ENCODE measurements at places on chromosomes 13 and 19.

DNA sequence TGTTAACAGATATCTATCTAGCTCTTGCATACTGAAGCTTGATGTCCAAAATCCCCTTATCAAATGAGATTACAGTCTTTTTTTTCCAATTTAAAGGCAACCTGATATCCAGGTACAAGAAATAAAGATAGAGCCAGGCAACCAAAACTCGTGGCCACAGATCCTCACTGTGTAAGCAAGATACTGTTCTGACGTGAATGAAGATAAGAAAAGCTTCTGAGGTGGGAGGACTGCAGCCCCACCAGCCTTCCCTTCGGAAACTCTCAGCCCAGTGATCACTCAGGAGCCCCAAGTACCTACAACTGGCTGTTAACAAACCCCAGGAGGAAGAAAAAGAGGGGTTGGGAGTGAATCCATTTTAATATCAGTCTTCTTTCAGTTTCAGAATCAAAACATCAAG is 191.6 kb downstream of the EFNB2 start:
- no peak for DNase-seq

DNA sequence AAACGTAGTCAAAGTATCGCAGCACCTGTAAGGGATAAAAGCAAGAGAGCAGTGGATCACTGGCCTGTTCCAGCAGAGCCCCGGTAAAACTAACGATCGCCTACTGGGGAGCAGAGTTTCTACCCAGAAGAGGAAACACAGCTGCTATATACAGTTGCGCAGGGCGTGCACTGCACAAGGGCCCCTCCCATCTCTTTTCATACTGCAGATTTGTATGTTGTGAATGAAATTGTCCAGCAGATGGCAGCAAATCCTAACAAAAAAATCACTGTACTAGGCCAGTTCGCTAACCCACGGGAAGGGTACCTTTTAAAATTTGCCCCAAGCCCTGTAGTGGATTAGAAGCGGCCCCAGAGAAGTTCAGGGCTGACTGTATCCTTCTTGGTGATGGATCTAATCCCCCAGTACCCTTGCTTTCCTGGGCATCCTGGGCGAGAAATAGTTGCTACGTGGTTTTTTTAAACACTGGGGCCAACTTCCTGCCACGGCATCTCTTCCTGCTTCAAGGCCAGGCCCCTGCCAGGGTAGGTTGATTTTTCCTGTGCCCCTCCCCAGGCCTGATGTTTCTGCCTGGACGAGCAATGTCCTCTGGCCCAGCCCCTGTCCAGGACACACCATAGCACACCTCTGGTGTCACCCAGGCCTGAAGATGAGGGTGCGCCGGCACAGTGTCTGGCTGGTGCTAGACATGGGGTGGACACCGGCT is 127.0 kb downstream of the IER2 start:
- DNase-seq = peak; percentile 10

GRCh38 chr13:25927932-25928331 is 123.9 kb downstream of the SHISA2 start:
- DNase-seq = no peak

GRCh38 chr13:45388664-45389063 is 29.5 kb downstream of the SLC25A30 start:
- no peak for DNase-seq

GRCh38 chr13:43558326-43558725 is 228.4 kb downstream of the ENOX1 start:
- DNase-seq = no peak

GRCh38 chr13:109152941-109153340 is 523.5 kb downstream of the MYO16 start:
- no peak for DNase-seq

DNA sequence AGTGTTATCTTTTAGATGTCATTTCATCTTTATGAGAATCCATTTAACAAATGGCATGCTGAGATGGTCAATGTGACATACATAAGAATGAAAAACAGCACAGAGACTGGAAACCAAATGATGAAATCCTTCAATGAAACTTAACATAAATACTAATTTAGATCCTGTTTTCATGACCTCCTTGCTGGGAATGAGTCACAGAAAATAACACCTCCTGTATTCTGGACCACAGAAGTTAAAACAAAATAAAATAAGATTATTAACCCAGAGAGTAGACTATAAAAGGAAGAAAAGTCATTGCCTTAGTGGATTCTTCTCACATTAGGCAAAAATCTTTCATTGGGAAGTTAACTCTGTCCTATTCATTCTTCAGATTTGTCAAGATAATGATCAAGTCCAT is 1.6 kb downstream of the DIAPH3 start:
- DNase-seq = no peak

GRCh38 chr13:27283906-27284493 is 13.4 kb downstream of the RASL11A start:
- DNase-seq = peak; percentile 46

DNA sequence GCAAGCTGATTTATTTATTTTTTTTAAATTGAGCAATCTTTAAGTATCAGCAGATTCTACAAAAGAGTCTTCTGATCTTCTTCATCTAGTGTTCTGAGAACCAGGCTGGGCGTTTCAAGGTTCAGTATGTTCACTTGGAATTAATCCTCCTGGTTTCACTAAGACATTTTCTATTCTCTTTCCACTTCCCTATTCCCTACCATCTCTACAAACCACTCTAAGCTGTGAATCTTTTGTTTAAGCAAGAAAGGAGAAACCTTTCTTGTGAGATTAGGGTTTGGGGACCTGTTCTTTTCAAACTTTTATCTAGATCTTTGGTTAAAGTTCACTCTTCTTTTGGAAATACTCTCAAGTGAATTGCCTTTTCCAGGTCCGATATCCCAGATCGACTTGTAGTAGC is 59.3 kb downstream of the URI1 start:
- DNase-seq = no peak

DNA sequence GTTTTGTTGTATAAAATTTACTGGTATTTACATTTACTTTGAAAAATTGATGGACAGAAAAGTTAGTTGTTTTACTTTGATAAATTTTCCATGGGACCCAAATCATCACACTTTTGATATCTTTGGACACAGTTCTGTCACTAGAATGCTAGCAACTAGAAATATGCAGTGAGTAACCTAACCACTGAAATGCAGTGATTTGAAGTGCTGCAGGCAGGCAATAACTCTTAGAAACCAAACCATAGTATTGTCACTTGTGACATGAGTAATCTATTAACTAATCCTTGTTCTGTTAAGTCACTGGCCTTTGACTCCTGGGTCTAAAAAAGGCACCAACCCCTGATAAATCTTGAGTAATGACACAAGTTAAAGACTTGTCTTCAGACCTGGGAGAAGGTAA is 620.0 kb upstream of the ATXN8OS start:
- DNase-seq = no peak

DNA sequence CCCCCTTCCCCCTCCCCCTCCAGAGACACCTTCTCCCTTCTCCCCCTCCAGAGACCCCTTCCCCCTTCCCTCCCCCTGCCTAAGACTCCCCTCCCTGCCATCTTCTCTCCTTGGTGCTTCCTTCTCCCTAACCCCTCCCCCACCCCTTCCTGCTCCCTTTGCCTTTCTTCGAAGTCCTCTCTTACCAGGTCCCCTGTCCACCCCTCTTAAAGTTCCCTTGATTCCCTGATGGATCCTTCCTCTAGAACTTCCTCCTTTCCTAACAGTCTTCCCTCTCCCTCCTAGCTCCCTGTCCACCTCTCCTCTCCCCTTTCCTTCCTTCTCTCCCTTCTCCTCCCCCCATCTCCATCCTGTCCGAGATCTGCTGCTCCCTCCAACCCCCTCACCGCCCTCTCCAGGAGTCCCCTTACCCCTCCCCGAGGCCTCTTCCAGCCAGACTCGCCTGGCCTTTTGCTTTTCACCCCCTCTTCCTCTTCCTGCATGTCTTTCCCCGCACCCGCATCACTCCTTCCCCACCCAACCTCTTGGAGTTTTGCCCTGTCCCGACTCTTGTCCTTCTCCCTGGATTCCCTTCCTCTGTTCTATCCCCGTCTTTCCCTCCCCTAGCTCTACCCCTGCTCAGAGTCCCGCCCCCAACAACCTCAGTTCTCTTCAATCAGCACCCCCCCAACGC is 3.1 kb downstream of the TNFSF9 start:
- no peak for DNase-seq

Data from NCI-H748 treated with DMSO at 0.1 percent for 48 hours (cell line).